ENCODE measurements at places on chromosomes 12 and 14. TPM values are rescaled to one million over a fixed set of nuclear protein-coding genes. Genes with fewer than 3 reads are reported as not detected.

DNA sequence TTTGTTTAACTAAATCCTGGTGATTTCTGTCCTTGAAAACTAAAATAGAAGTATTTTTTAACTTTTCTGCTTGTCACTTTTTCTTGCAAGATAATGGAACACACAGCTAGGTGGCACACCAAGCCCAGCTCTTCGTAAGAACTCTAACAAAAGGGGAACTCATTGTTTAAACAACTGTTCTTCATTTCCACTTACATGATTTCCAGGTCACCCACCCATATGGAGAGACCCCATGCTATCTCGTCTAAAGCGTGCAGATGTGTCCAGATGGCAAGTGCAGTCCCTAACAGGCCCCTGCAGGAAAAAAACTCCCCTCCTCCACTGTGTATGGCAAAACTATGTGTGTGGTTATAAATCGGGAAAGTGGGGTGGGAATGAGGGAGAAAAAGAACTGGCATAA is 43.3 kb upstream of the NT5DC3 start:
- DNase-seq = peak; percentile 21

DNA sequence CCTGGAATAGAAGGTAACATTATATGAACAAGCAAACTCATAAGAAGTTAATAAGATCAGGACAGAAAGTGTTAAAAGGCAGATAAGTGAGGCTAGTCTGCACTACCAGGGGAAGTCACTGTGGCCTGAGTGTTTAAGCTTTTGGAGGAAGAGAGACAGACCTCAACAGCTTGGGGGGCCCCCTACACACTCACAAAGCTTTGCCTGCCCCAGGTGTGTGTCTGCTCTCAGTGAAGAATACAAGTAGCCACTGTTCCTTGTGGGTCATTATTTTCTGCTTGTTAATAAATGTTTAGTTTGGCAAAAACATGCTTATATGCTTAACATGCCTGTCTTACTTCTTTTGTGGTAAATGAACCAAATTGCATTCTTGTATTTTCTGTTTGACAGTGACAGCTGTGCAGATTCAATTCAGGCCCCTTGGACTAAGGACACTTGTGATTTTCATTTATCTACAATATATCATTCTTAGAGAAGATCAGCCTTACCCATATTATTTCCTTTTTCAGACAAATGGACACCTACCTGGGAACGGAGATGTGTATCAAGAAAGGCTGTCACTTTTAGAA is 50.7 kb upstream of the C12orf71 start:
- DNase-seq = no peak

The POU6F1 gene
- 8.8 TPM for polyA plus RNA-seq

DNA sequence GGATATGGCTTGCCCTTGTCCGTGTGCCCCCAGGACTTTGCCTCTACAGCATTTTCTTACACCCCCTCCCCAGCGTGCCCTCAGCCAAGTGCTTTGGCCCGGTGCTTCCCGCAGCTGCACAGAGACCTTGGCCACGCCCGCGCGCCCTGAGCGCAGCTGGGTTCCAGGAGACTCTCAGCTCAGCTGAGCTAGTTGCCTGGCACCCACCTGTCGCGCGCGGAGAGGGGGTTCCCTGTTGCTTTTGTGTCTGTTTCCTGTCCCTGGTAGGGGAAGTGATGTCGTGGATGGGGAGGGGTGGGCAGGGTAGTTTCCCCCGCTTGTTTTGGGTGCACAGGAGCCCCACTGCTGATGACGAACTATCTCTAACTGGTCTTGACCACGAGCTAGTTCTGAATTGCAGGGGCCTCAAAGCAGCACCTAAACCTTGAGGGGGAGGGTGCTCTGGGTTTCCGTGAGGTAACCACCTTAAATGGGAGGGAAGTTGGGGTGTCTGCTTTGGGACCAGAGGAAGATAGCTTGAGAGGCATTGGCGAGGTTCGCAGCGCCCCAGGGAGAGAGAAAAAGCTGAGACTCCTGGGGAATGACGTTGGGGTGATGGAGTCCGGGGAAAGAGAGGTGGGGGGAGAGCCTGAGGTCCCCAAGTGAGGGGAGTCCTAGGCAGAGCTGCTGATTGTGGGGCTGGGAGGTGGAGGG is 1.5 kb downstream of the DIO3 start:
- DNase-seq = no peak

The ABCD2 gene
- 0.10 TPM for polyA plus RNA-seq

The HOXC10 gene
- polyA plus RNA-seq = 62.2 TPM

- no peak for DNase-seq
Observed at GRCh38 chr12:72278894-72279293, 6.7 kb downstream of the TRHDE start.

DNA sequence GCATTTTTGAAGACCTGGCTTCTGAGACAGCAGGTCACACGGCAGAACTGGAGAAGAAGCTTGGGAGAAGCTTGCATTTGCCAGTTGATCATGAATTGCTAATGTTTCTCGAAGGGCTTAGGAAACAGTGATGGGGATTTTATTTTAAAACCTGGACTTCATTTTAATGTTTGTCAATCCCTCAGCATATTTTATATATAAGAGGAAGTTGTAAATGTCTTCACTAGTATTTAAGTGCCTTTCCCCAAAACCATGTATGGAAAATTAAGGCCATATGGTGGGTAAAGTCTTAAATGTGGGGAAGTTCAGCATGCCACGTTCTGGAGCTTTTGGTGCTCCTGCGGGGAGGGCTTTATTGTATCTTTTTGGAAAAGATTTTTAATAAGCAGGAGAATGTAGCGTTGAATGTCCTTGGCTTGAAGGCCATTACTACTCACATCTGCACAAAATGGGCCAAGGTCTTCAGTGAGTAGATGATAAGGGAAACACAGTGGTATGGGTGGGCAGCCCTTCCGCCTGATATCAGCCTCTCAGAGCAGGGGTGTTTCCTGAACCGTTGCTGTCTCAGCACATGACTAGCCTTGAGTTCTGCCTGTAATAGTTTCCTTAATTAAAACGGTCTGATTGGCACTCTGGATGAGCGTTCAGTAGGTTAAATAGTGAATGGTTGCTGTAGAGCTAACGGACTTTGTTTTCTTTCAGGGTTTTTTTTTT is 511.4 kb downstream of the PCNX1 start:
- no peak for DNase-seq
